ENCODE measurements at places on chromosomes 1 and 21.

DNA sequence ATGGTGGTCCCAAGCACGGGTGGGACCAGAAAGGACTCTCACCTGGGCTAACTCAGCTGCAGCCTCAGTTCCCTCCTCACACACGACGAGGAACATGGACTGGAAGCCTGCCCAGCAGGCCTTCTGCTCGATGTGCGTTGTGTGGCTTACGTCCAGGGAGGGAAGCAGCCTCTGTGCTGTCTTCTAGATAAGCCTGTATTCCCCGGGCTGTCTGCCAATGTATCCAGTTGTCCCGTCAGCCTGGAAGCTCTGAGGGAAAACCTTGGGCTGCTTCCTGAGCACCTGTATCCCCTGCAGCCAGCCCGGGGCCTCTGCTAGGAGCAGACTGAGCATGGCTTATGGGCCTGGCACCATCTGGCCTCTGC, 10.5 kb downstream of the PCSK9 start:
- DNase-seq: no peak

DNA sequence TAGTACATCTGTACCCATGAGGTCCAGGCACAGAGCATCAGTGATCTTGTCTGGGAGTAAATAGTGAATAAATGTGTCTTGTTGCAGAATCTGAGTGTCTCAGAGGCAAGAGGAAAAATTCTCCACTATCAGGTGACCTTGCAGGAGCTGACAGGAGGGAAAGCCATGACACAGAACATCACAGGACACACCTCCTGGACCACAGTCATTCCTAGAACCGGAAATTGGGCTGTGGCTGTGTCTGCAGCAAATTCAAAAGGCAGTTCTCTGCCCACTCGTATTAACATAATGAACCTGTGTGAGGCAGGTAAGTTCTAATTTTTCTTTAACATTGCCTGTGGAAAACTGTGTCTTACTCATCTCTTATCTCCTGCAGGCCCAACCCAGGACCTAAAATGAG, 43.1 kb downstream of the IL12RB2 start:
- DNase-seq: no peak

DNA sequence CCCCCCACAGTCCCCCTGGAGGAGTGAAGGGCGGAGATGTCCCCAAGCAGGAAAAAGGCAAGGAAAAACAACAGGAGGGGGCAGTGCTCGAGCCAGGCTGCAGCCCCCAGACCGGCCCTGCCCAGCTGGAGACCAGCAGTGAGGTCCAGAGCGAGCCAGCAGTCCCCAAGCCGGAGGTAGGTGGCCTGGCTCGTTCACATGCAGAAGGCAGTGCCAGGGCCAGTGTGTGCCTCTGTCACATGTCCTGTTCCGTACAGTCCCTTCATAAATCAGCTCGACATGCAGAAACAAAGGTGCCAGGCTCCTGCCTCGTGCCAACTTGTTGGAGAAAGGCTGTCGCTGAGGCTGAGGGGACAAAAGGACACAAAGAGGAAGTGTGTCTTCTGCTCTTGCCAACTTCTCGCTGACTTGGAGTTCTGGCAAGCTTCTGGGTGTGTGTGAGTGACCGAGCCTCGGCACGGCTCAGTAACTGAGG, 24.1 kb upstream of the MPZL1 start:
- no peak for DNase-seq

- DNase-seq: no peak
Measured at GRCh38 chr1:235953801-235954200, 87.1 kb upstream of the LYST start.
